ENCODE measurements at places on chromosomes 16 and 17.

- no peak for DNase-seq
Observed at GRCh38 chr17:11241611-11242226, 706 bp downstream of the SHISA6 start.

DNA sequence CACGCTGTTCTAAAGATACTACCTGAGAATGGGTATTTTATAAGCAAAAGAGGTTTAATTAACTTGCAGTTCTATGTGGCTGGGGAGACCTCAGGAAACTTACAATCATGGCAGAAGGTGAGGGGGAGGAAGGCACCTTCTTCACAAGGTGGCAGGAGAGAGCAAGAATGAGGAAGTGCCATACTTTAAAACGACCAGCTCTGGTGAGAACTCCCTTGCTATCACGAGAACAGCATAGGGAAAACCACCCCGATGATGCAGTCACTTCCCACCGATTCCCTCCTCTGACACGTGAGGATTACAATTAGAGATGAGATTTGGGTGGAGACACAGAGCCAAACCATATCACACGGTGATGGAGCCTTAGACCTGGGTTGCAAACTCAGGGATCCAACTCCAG lies 317.5 kb upstream of the EEF2KMT start:
- DNase-seq: no peak

- DNase-seq: no peak
Observed at GRCh38 chr16:87728026-87728425, 37.8 kb downstream of the KLHDC4 start.

DNA sequence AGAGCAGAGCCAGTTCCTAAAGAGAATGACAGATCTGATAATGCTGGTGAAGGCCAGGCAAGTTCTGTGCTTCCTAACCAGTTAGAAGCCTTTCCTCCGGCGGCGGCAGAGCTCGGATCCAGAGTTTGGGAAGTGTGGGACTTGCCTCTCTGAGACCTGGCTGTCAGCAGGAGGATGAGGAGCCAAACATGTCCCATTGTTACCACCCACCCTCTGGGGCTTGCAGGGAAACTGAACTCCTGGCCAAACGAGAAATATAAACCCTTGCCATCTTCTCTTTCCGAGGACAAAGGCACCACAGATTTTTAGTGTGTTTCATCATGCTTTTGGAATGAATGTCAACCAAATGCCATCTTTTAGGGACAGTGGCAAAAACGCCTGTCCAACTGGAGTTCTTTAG lies 80.2 kb upstream of the SMURF2 start:
- no peak for DNase-seq

GRCh38 chr16:55248494-55248893 lies 75.5 kb upstream of the IRX6 start:
- no peak for DNase-seq

GRCh38 chr16:375212-375611 lies 4.9 kb upstream of the MRPL28 start:
- DNase-seq: no peak

- DNase-seq: no peak
Observed at GRCh38 chr17:76260669-76261068, 4.5 kb upstream of the UBALD2 start.

DNA sequence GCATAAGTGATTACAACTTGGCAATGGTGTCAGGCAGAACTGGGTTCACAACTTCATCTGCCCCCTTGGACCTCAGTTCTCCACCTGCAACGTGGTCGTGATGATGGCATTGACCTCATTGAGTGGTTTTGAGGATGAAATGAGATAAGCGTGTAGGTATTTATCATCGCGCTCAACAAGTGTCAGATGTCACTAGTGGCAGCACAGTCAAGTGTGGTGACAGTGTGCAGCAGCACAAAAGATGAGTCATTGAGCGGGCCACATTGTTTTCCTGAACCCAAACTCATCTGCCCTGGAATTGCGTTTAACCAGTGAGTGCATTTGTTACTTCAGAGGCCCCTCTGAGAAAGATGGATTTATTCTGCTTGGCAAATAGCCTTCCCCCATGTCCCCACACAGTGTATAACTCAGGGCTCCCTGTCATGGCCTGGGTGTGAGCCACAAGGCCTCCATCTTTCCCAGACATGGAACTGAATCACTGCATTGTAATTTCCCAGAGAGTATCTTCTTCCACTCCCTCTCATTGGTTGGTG lies 20.9 kb downstream of the IRX3 start:
- DNase-seq: no peak

DNA sequence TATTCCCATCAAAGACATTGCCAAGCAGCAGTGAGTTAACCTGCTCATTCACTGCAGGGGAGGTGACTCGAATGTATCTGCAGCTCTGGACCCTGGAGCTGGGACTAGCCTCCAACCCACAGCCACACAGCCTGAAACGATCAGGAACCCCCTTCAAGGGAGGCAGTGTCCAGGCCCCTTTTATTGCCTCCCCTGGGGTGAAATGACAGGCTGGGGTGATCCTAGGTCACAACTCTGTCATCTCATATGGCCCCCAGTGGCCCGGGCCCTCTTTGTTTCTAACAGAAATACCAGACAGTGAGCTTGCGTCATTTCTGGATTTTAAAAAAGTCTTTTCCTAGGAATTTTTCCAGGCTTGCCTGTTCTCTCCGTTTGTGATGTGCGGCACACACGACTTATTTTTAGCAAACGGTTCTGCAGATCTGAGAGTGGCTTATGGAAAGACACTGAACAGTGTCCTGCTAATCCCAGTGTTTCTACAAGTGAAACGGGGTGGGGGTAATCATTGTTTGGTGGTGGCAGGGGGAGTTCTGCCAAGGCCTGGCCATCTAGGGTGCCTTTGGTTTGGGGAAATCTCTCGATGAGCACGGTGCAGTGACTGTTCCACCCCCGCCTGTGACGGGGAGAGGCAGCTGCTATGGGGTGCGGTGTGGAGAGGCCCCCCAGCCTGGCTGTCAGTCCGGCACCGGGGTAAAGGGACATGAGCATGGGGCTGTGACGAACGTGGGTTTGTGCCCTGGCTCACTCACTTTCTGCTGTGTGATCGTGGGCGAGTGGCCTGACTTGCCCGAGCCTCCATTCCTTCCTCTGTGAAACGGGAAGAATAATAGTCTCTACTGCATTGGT lies 27.2 kb downstream of the NAGPA start:
- no peak for DNase-seq

- peak; percentile 3 for DNase-seq
Observed at GRCh38 chr16:12896562-12896961, 4.8 kb upstream of the SHISA9 start.

GRCh38 chr17:3400055-3400454 lies 1.8 kb upstream of the OR1E1 start:
- no peak for DNase-seq

DNA sequence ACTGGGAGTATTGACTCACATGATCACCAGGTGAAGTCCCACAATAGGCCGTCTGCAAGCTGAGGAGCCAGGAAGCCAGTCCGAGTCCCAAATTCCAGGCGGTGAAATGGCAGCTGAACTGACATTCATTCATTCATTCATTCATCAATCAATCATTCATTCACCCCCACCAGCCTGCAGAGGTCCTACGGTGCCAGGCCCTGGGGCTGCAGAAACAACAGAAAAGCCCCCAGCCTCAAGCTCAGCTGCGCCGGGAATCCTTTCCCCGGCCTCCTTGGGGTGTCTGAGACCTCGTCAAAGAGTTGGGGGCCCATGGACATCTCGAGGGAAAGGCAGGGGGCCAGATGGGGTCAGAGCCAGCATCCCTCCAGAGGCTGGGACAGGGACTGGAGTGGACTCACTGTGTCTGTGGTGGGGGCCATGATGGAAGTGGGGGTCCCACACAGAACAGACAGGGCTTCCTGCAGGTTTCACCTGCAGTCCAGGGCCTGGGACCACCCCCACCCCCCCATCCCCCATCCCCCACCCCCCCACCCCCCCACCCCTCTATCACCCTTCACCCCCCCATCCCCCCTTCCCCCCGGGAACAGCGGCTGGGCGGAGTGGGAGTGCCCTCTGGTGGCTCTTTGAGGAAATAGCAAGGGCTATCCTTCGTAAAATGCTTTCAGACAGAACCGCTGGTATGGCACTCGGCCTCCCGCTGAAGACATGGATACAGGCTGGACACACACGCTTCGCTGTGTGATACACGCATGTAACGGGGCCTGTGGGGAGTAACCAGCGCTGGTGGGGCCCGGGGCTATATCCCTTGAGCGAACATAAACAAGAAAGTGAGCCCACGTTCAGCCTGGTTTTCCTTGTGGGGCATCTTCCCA lies 8.5 kb upstream of the ZC3H18 start:
- DNase-seq: no peak
